ENCODE measurements at places on chromosomes 6 and 20.

- no peak for DNase-seq
Observed at GRCh38 chr6:17484201-17484849, 90.9 kb downstream of the CAP2 start.

DNA sequence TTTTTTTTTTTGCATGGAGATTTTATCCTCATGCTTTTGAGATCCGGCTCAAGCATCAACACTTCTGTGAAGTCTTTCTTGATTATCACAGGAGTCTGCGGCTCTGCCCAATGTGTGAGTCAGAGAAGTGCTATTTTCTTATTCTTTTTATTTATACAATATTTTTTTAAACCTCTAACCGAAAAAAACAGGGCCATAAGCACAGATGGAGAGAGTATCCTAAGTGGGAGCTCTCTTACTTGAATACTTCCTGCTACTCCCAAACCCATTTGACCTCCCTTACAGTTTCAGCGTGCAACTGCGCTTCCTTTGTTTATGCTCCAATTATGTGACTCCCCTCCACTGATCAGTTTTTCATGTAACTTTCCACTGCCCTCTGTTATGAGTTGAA lies 8.7 kb upstream of the ATXN1 start:
- DNase-seq, result no peak

DNA sequence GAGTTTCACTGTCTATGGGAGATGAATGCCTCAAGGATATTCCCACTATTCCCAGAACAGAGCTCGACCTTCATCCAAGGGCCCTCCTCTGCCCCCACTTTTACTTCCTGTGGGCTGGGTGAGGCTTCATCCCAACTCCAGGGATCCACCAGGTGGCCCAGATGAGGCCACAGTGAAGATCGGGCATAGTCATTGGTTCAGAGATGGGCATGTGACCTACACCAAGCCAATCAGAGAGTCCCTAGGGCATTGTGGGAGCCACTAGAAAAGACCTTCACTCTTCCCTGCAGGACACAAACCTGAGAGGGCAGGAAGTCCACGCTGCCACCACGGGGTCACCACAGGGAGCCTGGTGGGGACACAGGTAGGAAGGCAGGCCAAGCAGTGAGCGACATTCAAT lies 72.9 kb upstream of the SLC22A16 start:
- no peak for DNase-seq

GRCh38 chr20:18011482-18011881 lies 42.7 kb downstream of the MGME1 start:
- DNase-seq, result no peak

- DNase-seq, result no peak
Observed at GRCh38 chr6:19715167-19715551, 122.0 kb upstream of the ID4 start.

- no peak for DNase-seq
Observed at GRCh38 chr6:117465691-117466090, 16.8 kb upstream of the DCBLD1 start.

DNA sequence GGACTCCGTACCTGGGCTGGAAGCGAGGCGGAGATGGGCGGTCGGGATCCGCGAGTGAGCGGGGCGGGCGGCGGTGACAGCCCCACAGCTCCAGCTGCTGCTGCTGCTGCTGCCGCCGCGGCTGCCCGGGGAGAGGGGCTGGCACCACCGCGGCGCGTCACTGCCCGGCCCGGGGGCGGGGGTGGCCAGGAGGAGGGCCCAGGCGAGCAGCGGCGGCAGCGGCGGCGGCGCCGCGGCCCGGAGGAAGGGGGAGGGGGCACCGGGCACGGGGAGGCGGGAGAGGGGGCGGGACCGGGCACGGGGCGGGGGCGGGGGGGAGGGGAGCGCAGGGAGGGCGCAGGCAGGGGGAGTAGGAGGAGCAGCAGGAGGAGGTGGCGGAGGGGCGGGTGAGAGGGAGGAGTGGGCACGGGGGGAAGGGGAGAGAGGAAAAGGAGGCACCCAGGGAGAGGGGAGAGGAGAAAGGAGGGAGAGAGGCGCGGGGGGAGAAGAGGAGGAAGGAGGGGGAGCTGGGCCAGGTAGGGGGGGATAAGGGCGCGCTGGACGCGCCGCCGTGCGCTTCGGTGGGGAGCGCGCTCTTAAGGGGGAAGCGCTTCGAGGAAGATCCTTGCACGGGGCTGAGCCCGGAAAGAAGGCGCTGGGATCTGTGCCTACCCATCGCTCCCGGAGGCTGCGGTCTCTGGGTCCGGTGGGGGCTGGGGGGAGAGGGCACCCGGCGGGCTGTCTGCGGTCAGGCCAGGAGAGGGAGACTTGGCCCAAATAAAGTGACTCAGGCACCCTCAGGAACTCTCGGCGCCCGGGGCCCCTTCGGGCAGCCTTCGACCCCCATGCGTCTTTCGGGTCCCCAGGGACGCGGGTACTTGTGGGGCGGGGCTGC lies 101.5 kb downstream of the NOL4L start:
- peak; percentile 90 for DNase-seq

- DNase-seq, result no peak
Observed at GRCh38 chr6:13238017-13238416, 90.3 kb downstream of the TBC1D7 start.

DNA sequence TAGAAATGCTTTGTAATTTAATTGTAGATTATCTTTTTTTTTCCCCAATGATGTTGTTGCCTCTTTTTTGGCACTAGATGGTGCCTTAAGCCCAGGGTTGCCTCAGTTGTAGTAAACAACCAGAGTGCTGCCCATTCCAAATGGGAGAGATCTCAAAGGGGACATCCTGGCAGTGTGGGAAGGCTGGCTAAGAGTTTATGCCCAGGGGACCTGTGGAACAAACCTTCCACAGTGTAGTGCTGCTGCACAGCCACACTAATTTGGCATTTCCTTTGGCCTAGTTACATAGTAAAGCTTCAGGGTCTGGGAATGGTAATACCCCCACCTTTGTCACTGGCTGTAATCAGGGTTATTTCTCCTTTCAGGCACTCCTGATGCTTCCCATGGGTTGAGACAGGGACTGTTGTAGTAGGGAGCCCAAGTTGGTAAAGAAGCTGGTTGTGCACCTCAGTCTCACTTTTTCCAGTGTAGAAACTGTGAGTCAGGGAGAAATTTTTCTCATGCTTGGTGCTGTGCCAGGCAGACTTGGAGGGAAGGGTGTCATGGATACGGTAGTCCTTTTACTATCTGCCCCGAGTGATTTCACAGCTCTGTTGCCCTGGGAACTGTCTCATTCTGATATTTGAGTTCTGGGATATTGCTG lies 177.8 kb upstream of the ECI2 start:
- DNase-seq, result no peak

- DNase-seq, result peak; percentile 74
Observed at GRCh38 chr6:3228771-3229565, 1.5 kb upstream of the TUBB2B start.

DNA sequence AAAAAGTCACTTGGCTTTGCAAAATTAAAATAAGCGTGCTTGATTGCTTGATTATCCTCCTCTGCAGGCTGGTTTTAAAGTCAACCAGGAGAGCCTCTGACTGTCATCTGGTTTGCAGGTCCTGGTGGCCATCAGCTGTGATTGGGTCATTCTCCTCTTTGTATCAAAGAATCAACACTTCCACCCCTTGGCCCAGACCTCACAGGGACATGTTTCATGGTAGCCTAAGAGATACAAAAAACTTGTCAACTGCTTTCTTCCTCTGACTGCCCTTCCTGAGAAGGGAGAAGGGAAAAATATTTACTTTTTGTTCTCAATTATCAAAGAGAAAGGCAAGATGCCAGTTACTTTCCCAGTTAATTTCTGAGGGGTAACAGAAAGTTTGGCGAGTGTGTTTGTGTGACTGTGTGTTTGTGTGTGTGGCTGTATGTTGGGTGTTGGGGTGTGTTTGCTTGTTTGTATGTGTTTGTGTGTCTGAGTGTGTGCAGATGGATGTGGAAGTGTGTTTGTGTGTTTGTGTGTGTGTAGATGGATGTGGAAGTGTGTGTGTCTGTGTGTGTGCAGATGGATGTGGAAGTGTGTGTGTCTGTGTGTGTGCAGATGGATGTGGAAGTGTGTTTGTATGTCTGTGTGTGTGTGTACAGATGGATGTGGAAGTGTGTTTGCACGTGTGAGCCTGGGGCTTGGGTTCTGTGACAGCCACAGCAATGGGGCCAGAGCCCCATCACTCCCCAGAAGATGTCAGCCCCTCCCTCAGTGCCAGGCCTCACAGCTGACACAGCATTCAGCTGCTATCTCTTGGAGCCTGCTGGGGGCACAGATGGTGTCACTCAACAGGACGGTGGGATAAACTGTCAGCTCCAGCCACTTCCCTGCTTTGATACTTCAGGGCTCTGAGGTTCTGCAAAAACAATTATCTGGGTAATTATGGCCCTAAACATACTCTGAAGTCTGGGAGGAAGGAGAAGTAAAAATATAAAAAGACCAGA lies 98.6 kb upstream of the RNF24 start:
- DNase-seq, result no peak

DNA sequence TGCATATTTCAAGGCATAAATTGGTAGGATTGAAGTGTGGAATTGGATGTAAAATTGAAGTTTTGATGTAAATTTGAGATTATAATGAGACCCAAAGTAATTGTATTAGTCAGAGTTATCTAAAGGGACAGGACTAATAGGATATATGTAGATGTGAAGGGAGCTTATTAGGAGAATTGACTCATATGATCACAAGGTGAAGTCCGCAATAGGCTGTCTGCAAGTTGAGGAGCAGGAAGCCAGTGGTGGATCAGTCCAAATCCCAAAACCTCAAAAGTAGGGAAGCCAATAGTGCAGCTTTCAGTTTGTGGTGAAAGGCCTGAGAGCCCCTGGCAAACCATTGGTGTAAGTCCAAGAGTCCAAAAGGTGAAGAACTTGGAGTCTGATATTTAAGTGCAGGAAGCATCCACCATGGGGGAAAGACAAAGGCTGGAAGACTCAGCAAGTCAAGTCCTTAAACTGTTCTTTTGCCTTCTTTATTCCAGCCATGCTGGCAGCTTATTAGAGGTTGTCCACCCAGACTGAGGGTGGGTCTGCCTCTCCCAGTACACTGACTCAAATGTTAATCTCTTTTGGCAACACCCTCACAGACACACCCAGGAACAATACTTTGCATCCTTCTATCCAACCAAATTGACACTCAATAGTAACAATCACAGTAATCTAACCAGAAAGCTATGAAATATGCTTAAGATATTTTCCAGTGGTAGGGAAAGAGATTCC lies 442.6 kb upstream of the PTCHD4 start:
- DNase-seq, result no peak

- DNase-seq, result peak; percentile 81
Observed at GRCh38 chr20:44733341-44734069, 12.2 kb upstream of the KCNK15 start.

- no peak for DNase-seq
Observed at GRCh38 chr6:138671351-138671750, 102.2 kb upstream of the CCDC28A start.

GRCh38 chr6:126385536-126385935 lies 45.6 kb downstream of the CENPW start:
- DNase-seq, result no peak

GRCh38 chr6:79040083-79040482 lies 38.0 kb downstream of the PHIP start:
- DNase-seq, result no peak

DNA sequence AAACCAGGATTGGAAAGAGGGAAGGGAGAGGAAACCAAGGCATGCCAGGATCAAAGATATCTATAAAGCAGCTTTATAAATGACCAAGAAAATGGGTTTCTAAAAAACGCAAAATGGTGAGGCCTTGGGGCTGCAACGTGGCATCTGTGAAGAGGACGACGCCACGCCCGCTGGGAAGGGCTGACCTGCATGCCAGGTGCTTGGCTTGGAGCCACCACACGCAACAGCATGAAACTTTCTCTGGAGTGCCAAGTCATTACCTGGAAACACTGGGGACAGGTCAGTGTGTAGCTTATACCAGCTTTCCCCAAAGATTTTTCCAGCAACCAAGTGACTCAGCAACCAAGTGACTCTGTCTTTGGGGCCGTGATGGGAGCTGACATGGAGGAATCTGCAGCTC lies 82.5 kb downstream of the POPDC3 start:
- no peak for DNase-seq

GRCh38 chr6:42604150-42604549 lies 40.3 kb downstream of the UBR2 start:
- DNase-seq, result no peak

Data from activated effector memory CD4-positive, alpha-beta T cell treated with anti-CD3 and anti-CD28 coated beads, Interleukin-2, amount 50 U/mL, for 16 hours (primary cell).